ENCODE measurements at places on chromosomes 2 and 18.

DNA sequence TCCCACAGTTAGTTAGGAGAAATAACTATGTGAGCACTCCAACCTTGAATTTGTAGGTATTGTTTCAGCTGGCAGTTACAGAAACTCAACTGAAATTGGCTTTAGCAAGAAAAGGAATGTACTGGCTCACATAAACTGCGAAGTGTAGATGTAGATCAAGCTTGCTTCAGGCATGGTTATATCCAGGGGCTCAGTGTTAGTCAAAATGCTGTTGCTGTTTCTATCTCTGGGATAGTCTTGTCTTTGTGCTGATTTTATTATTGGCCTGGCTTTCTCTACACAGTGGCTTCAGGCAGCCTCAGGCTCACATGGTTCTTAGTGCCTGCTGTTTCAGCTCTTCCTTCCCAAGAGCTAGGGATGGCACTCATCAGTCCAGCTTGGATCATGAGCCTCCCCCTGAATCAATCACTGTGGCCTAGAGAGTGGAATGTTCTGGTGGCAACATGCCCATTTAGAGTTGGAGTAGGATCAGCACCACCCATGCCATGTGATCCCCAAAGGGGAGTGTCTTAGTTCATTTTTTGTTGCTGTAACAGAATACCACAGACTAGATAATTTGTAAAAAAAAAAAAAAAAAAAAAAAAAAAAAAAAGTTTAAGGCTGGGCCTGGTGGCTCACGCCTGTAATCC is 69.1 kb upstream of the FOXI3 start:
- no peak for DNase-seq

- DNase-seq = no peak
Measured at GRCh38 chr2:170462433-170463205, 252.5 kb upstream of the SP5 start.

GRCh38 chr2:221999166-221999565 is 299.6 kb downstream of the PAX3 start:
- DNase-seq = no peak

GRCh38 chr2:67945940-67946339 is 116.9 kb downstream of the C1D start:
- no peak for DNase-seq

- DNase-seq = no peak
Measured at GRCh38 chr2:183232161-183232865, 108.1 kb downstream of the NUP35 start.

DNA sequence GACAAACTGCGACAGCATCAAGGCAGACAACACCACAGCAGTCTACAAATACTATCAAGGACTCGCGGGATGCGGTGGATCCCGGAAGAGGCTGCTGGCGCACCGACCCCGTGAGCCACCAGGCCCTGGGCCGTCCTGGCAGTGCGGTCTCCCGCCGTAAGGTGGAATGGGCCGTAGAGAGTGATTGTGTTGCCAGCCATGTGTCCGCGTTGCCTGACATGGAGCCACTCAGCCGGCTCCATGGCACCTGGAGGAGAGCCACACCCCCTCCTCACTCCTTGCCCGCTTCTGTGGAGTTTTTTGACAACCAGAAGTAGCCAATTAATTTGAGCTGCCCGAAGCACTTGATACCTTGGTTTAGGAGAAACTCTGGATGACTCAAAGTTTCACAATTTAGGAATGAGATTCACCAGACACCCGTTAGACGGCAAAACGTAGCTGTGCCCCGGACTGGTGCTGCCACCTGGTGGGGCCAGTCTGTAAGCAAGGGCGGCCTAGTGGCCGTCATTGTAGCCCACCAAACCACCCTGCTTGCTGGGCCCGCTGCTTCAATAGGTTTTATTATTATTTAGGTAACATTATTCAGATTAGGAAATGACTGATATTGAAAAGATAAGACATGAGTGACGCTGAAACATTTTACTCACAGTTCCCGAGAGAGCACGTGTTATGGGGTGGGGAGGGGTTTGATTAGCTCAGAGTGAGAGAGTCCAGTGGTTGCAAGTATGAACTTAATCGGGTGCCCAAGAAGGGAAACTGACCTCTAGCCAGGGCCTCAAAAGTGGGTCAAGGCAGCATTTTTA is 10.2 kb upstream of the IMP4 start:
- peak; percentile 50 for DNase-seq

DNA sequence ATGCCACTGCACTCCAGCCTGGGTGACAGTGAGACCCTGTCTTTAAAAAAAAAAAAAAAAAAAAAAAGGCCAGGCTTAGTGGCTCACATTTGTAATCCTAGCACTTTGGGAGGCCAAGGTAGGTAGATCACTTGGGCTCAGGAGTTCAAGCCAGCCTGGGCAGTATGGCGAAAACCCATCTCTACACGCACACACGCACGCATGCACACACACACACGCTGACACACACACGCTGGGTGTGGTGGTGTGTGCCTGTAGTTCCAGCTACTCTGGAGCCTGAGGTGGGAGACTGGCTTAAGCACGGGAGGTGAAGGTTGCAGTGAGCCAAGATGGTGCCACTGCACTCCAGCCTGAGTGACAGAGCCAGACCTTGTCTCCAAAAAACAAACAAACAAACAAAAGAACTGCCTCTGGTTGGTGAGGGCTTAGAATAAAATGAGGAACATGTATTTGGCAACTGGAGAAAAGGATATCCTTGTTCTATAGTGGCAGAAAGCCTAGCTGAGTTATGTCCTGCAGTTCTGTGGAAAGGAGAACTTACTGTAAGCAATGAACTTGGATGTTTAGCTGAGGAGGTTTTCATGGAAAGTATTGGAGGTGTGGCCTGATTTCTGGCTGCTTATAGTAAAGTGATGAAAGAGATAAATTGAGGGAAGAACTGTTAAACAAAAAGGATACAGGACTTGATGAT is 34.0 kb downstream of the HAT1 start:
- DNase-seq = no peak

- no peak for DNase-seq
Measured at GRCh38 chr2:176018708-176019107, 16.6 kb upstream of the LNPK start.

DNA sequence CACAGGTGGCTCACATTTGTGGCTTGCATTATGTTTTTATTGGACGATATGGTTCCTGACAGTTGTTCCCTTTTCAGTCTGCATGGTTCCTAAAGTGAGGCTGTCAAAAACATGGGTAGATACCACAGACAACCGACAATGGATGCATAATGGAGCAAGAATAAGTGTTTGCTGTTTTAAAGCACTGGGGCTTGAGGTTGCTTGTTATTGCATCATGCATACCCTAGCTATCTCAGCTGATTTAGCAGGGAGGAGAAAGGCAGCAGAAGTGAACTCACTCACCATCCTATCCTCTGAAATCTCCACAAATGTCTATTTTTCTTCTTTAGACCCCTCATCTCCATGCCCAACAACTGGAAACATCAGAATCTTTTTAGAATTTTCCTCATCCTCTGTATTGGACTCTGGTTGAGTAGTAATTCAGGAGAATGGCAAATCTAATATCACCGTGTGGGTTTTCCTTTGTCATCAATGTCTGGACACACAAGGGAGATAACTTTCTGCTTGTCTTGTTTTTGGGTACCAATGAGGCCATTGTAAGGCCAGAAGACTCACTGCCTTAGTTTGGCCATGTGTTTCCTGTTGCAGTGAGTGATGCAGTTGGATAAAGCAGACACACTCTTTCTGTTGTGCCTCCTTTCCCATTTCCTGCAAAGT is 46.7 kb downstream of the FBXO48 start:
- no peak for DNase-seq

DNA sequence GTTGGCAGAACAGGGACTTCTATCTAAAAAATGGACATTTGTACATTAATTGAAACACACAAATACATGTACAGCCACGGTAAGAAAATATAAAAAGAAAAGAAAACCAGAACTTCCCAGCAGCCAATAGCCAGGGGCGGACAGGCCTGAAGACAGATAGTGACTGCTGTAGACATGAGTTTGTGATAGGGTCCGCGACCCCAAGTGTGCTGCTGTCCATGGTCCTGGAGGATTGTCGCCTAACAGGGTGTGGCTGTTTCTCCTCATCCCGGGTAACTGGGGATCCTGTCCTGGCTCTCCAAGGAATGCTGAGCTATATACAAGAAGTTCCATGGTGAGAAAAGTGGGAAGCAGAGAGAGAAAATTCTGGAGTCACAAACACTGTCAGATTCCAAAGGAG is 266.5 kb upstream of the SALL3 start:
- no peak for DNase-seq

- no peak for DNase-seq
Measured at GRCh38 chr2:179373816-179374215, 109.2 kb upstream of the SESTD1 start.

GRCh38 chr2:189654641-189655040 is 6.6 kb upstream of the ASNSD1 start:
- DNase-seq = no peak

- no peak for DNase-seq
Measured at GRCh38 chr18:26930630-26931029, 65.1 kb upstream of the AQP4 start.

GRCh38 chr2:115574667-115575066 is 1132.2 kb downstream of the DPP10 start:
- no peak for DNase-seq

DNA sequence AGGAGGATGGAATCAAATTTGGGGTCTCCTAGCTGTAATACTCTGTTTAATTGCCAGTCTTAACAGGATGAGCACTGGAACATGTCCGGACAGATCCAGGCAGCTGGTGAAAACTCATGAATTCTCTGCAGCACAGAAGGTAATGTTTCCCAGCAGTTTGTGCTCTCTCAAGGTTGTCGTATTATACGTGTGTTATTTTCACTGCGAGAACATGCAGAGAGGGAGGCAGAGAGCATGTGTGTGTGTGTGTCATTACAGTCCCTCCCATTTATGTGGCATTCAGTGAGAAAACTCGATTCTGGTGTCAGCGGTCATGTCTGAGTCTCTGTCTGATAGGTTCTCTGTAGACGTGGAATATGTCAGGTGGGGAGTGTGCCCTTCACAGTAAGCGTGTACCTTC is 150.2 kb upstream of the POU3F3 start:
- no peak for DNase-seq

- no peak for DNase-seq
Measured at GRCh38 chr2:207504513-207505170, 25.1 kb upstream of the CREB1 start.

DNA sequence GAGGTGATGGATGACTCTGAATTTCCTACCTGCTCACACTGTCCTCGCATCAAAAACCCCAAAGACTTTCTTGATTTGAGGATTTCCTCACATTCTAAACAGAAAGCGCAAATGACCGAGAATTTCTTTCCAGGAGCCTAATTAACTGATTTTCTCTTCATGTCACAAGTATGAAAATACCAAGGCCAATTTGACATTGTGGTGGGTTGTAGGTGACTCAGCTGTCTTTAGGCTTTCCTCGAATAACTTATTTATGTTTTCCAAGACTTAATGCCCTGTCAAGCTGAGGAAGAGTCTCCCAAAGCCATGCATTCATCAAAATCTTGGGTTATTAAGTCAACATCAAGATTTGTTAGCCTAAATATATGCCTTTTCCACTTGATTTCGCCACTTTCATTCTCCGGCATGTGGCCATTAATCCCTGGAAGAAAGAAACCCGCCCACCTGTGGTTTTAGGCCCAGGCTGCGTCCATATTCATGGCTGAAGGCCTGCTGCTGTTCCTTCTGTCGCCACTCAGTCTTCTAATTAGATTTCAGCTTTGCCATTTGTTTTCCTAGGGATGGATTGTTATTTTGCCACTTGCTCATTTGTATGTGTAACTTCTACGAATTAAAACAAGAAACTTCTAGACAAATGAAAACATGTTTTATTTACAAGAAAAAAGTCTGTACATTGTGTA is 84.9 kb downstream of the ST6GAL2 start:
- DNase-seq = no peak

DNA sequence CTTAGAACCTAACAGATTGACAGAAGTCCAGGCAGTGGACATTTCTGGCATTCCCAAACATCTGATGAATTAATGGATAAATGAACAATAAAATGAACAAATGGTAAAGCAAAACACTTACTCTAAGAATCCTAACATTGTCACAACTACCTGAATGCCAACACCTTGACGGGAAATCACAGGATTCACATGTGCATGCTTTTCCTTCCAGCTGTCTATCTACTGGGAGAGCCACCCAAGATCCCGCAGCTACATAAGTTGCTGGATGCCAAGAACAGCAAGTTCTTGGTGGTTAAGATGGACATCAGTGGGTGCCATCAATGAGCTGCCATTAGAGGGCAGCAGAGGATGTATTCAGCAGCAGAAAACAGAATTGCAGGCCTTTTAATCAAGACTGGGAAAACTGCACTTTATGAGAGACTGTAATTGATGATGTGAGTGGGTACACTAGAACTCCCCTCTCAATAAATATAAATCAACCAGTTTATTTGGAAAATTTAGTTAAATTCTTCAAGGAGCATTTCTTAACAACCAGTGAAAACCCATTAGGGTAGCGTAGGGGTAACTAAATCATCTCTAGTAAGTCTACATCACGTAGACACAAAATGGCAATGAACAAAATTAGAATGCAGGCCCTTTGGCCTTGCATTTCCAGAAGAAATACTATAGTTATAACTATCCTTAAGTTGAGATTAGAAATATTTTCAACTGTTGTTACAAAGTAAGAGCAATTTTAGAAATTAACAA is 45.6 kb downstream of the SESTD1 start:
- peak; percentile 27 for DNase-seq

DNA sequence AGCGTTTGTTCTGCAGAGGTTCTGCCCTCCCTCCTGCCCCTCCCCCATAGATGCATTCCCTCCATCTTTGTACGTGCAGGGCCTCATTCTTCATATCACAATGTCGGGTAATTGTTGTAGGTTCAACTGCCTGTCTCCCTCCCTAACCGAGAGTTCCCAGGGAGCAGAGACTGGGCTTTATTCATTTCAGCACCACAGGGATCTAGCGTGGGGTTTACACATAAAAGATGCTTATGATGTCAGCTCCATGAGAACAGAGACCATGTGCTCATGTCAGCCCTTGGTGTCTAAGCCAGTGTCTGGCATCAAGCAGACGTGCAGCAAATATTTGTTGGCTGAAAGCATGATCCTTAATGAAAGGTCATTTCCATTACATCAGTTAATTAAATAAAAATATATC is 298.9 kb upstream of the TRIB2 start:
- no peak for DNase-seq

DNA sequence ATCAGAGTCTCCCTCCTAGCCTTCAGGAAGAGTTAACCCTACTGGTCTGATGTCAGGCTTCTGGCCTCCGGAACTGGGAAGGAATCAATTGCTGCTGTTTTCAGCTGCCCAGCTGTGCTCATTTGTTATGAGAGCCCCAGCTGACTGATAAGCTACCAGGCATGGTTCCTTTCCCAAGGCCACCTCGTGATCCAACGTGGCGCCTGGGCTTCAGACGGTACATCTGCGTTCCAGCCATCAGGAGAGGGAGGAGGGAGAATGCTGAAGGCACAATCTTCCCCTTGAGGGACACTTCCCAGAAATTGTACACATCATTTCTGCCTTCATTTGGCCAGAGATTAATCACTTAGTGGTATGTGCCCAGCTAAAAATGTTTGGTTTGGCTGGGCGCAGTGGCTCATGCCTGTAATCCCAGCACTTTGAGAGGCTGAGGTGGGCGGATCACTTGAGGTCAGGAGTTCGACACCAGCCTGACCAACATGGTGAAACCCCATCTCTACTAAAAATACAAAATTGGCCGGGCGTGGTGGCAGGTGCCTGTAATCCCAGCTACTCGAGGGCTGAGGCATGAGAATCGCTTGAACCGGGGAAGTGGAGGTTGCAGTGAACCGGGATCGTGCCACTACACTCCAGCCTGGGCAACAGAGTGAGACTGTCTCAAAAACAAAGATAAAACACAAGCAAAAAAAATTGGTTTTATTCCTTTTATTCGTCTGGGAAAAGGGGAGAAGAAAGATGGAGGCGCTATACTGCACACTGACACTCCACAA is 10.5 kb upstream of the ARMC9 start:
- no peak for DNase-seq

GRCh38 chr2:187526792-187527191 is 27.4 kb downstream of the TFPI start:
- DNase-seq = no peak

GRCh38 chr2:88967844-88968243 is 276.4 kb downstream of the RPIA start:
- no peak for DNase-seq

All from stimulated activated CD4-positive, alpha-beta T cell treated with anti-CD3 and anti-CD28 coated beads, Interleukin-2, amount 100 ng/mL, for 4 hours (primary cell).